NCI-H526 treated with DMSO at 0.1 percent for 48 hours (cell line): ENCODE measurements at places on chromosomes 2 and 18.

DNA sequence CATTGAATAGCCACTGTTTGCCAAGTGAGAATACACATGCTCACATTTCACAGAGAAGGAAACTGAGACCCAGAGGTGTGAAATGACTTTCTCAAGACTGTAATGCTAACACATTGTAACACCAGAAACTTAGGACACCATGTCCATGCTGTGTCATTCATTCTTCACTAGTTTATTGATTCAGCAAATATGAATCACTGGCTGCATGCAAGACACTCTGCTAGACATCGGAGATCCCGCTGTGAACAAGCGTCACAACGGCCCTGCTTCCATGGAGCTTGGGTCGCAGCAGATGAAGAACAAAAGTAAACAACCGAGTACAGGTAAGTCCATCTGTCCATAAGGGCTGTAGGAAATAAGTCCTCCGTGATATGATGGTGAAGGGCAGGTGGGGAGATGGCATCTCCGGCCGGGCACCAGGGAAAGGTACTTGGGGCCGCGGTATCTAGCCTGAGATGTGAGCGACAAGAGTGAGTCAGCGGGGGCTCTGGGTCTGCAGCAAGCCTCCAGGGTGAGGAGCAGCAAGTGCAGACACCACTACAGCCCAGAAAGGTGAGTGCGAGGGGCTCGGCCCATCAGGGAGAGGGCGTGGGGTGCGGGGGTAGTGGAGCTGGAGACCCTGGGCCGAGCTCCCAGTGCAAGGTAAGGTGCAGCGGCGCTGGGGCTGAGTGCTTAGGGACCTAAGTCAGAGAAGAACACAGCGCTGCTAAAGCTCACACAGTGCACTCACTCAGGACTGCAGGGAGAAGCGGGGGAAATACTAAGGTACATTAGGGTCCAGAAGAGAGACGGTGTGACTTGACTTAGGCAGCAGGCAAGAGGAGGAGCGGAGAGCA is 391.2 kb downstream of the FBXO15 start:
- no peak for DNase-seq

DNA sequence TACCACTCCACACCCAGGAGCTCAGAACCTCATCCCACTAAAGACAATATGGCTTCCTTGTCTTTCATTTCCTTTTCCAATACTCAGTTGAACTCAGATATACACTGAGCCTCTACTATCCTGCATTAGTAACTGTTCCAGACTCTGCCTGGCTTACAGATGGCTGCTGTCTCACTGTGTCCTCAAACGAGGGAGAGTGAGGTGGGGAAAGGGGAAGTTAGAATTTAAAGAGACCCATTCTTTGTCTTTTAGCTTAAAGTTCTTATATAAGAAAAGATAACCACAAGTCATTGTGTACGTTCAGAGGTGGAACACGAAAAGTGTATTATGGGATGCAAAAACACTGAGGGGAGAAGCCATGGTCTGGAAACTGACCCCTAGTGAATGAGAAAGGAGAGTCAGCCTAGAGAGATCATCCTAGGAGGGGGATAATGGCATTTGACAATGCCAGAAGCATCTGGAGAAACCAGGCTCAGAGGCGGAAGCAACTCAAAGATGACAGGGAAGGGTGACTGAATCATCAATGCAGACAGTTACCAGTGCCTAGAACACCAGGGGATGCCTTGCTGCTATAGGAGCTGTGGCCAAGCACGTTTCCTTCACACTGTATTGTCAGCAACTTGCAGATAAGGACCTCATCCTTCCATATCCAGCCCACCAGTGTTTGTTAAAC is 170.7 kb downstream of the CYRIA start:
- no peak for DNase-seq

- DNase-seq: no peak
Measured at GRCh38 chr2:133586978-133587377, 18.7 kb upstream of the NCKAP5 start.

- DNase-seq: no peak
Measured at GRCh38 chr2:96341641-96342040, 6.1 kb downstream of the NCAPH start.

GRCh38 chr18:58960946-58961722 is 96.5 kb downstream of the ZNF532 start:
- DNase-seq: no peak

DNA sequence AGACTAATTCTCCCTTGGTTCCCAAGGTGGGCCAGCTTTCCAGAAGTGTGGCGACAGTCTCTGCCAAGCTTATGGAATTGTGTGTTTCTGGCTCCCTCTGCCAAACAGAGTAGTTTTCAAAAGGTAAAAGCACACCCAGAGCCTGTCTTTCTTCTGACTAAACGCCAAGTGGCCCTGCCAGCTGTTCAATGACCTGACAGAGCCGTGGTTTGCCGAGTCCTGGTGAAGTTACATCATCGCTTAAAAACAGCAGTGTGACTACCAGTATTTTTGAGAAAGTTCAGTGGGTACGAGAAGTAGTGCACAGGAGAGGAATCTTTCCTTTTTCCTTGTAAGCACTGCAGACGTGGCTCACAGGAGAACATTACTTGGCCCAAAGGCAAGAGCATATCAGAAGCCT is 1.9 kb downstream of the PER2 start:
- peak; percentile 24 for DNase-seq

GRCh38 chr2:52995424-52995823 is 772.2 kb upstream of the CHAC2 start:
- DNase-seq: no peak

- DNase-seq: no peak
Measured at GRCh38 chr18:62537946-62538345, 15.1 kb downstream of the ZCCHC2 start.

GRCh38 chr18:58893388-58894099 is 28.9 kb downstream of the ZNF532 start:
- no peak for DNase-seq

GRCh38 chr18:30929718-30930117 is 112.8 kb downstream of the DSC3 start:
- no peak for DNase-seq

GRCh38 chr2:234102112-234102511 is 51.6 kb downstream of the SPP2 start:
- DNase-seq: peak; percentile 10

- DNase-seq: no peak
Measured at GRCh38 chr2:233413046-233413445, 58.8 kb downstream of the DGKD start.

GRCh38 chr2:214648520-214648919 is 161.0 kb downstream of the BARD1 start:
- no peak for DNase-seq

DNA sequence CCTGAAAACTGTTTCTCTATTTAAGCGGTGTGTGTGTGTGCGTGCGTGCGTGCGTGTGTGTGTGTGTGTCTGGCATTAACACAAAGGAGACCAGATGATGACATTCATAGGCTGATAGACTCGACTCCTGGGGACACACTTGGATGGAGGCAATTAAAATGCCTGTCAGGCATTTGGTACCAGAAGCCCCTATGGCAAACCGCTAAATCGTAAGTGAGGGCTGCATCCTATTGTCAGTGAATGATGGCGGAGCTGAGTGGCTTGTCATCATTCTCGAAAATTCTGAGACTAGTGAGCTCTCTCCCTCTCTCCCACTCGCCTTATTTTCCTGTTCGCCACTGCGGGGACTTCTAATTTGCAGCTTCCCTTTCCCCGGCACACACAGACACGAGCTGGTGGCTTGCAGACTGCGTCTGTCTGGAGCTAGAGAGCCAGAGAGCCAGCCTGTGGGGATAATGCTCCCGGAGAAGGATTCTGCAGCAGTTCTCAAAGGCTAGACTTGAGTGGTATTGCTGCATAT is 155.4 kb downstream of the MAP2 start:
- DNase-seq: no peak

DNA sequence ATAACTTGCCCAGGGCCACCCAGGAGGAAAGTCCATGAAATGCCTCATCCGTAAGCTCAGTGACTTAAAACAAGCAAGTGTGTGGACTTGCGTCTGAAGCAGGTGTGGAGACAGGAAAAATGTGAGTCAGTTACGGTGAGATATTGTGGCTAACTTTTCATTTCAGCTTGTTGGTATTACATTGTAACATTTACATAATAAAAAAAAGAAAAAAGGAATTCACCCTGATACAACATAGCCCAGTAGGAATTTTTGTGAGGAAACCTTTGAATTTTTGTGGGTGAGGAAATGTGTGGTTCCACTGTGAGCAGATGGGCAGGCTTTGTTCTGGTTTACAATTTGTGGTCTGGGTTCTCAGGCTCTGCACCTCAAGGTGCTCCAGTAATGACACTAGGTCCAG is 33.7 kb upstream of the LYPD6B start:
- DNase-seq: no peak
